ENCODE measurements at places on chromosomes 16 and 17. TPM values are rescaled to one million over a fixed set of nuclear protein-coding genes. Genes with fewer than 3 reads are reported as not detected.
A peak's percentile ranks its signal among the peaks of the same experiment; 100 is the strongest.

EVPL gene
- total RNA-seq = not detected

DNA sequence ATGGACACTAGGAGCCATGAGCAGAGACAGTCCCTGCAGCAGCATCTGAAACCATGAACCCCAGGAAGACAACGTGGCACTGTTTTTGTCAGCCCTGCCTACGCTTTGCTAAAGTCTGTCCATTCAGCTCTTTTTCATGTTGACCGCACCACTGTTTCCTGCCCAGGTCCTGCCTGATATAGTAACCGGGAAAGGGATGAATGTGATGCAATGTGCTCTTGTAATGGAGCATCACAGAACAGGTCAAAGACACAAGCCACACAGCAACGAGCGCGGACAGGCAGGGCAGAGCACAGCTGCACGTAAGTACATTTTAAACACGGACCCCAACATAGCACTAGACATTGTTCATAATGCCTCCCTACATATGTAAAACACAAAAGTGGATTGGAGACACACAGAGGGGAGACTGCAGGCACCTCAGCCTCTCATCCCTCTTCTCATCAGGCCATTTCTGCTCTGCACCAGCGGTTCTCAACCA, 16.9 kb upstream of the TNFRSF13B start:
- DNase-seq = no peak

- DNase-seq = peak; percentile 87
Measured at GRCh38 chr17:83189044-83190003, 109.9 kb downstream of the METRNL start.

DNA sequence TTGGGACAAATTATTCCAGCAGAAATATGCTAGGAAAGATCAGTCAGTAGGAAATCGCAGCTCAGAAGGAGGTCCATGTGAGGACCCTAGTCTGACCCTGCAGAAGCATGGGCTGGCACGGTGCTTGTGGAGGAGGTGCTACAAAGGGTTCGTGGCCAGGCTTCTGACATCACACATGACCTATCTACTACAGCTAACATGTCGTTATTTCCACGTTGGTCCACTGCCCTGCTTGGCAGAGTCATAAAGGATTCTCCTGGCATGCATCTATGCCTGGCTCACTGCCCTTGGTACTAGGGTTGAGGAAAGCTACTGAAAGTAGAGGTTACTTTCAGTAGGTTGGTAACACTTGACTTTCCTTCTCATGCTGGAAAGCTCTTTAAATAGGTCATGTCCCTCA, 118.1 kb upstream of the SHISA6 start:
- DNase-seq = no peak

GRCh38 chr17:45429339-45430005, 3.2 kb downstream of the ARHGAP27 start:
- DNase-seq = no peak

GRCh38 chr16:28218109-28218508, 6.3 kb upstream of the XPO6 start:
- DNase-seq = peak; percentile 43

DNA sequence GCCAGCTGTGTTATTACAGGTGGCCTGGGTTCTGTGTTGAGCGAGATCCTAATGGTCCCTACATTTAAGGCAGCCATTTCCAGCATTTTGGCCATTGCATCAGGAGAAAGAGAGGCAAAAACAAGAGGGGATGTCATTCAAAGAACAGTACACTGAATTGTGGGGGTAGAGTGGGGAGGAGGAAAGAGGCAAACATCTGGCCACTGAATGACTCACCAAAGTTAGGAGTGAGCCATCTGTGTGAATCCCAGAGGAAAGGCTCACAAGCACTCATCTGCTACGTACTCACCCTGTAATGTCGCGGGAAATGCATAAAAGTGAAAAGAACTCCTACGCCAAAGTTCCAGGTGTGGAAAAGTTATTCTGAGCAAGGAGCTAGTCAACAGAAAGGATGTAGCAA, 16.7 kb downstream of the KRABD2 start:
- peak; percentile 88 for DNase-seq

- no peak for DNase-seq
Measured at GRCh38 chr17:61492759-61493526, 40.7 kb downstream of the TBX4 start.

DNA sequence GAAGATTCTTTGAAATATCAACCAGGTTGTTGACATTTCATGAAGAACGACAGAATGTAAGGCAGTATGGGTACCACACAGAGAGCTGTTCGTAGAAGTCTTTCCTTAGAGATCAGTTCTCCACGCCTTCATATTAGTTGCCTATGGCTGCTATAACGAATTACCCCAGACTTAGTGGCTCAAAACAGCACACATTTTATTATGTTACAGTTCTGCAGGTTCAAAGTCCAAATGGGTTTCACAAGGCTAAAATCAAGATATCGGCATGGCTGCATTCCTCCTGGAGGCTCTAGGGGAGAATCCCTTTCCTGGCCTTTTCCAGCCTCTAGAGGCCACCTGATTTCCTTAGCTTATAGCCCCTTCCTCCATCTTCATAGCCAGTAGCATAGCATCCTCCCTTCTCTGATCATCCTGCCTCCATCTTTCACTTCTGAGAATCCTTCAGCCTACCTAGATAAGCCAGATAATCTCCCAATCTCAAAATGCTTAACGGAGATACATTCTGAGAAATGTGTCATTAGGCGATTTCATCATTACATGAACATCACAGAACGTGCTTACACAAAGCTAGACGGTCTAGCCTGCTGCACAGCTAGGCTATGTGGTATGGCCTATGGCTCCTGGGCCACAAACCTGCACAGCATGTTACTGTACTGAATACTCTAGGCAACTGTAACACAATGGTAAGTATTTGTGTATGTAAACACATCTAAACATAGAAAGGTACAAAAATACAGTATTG, 26.0 kb downstream of the ERCC4 start:
- DNase-seq = no peak

GRCh38 chr16:89147085-89147817, 24.3 kb upstream of the CDH15 start:
- no peak for DNase-seq

GRCh38 chr16:81350306-81350615, 35.5 kb downstream of the GAN start:
- no peak for DNase-seq

GRCh38 chr17:60106340-60107059, 27.8 kb upstream of the HEATR6 start:
- DNase-seq = peak; percentile 71

- peak; percentile 78 for DNase-seq
Measured at GRCh38 chr17:35046740-35047283, 16.7 kb downstream of the RFFL start.

All from LHCN-M2 (cell line).